ENCODE measurements at places on chromosomes 5 and 9.
A peak's percentile ranks its signal among the peaks of the same experiment; 100 is the strongest.

GRCh38 chr5:27652505-27652904, 614.1 kb upstream of the CDH9 start:
- no peak for DNase-seq

DNA sequence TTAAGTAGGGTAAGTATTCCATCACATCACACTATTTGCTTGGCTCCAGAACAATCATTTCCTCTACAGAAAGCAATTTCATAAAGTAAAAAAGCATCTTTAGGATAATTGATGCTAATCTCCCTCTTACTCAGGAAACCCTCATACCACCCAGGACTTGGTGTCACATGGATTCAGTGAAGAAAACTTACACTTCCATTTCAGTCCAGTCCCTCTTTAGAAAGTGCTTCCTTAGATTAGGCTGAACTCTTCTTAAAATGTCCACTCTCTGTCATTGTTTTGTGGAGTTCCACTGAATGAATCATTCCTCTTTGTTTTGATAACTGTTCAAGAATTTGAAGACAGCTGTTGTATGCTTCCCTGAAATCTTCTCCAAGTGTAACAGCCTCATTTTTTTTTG, 144.0 kb upstream of the ZNF462 start:
- peak; percentile 35 for DNase-seq

DNA sequence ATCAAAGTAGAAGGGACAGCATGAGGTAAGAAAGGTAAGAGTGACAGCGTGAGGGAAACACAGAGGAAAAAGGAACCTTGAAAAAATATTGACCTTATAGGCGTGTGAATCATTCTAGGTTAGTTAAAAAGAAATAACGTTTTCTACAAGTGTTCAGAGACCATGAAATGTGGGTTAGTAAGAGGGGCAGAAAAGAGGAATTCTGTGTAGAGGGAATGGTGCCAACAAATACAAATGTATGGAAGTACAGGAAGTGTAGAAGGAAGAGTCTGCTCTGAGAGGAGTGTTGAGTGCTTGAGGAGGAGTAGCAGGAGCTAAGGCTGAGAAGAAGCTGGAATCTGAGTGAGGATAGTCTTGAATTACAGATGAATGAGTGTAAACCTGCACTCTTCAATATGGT, 418.6 kb upstream of the RIOK2 start:
- DNase-seq, result no peak

DNA sequence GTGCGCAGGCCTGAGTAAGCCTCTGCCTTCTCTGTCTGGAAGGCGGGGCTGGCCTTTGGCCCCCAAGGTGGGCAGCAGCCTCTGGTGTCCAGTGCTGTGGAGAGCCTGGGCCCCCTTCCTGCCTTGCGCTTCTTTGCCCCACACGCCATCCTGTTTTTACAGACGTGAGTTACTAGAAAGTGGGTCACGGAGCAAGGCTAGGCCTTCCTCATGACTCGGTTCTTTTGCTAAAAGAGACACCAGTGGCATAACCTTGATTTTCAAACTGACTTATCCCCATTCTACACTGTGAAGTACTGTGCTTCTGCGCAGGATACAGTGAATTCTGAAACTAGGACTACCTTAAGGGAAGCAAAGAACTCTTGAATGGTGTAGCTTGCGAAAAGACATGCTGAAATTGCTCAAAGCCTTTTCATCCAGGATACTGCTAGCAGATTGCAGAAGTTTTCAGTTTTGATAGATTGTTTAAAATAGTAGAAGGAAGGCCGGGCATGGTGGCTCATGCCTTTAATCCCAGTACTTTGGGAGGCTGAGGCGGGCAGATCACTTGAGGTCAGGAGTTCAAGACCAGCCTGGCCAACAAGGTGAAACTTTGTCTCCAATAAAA, 7.2 kb downstream of the ROPN1L start:
- DNase-seq, result no peak

DNA sequence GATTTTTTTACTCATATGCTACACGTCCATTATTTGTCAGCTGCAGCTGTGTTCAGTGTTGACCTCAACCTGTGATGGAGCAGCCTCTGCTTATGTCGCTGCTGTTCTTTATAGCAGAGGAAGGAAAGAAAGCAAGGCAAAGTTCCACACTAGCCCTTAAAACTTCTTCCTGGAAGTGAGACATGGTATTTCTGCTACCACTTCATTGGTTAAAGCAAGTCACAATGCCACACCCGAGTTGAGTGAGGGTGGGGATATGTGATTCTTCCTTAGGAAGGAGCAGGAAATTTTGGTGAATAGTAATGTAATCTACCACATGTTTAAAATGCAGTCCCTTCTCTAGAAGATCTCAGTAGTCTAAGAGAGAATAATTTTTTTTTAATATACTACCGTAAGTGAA, 224.8 kb upstream of the DMRT1 start:
- DNase-seq, result no peak

- DNase-seq, result no peak
Measured at GRCh38 chr9:99116003-99116411, 11.1 kb downstream of the TGFBR1 start.

GRCh38 chr9:73411494-73411893, 259.8 kb downstream of the ANXA1 start:
- no peak for DNase-seq

- DNase-seq, result no peak
Measured at GRCh38 chr5:28558196-28558595, 1519.8 kb upstream of the CDH9 start.

GRCh38 chr5:162037431-162037830, 30.1 kb upstream of the GABRG2 start:
- DNase-seq, result no peak

GRCh38 chr5:54601411-54602230, 84.1 kb downstream of the SNX18 start:
- no peak for DNase-seq

DNA sequence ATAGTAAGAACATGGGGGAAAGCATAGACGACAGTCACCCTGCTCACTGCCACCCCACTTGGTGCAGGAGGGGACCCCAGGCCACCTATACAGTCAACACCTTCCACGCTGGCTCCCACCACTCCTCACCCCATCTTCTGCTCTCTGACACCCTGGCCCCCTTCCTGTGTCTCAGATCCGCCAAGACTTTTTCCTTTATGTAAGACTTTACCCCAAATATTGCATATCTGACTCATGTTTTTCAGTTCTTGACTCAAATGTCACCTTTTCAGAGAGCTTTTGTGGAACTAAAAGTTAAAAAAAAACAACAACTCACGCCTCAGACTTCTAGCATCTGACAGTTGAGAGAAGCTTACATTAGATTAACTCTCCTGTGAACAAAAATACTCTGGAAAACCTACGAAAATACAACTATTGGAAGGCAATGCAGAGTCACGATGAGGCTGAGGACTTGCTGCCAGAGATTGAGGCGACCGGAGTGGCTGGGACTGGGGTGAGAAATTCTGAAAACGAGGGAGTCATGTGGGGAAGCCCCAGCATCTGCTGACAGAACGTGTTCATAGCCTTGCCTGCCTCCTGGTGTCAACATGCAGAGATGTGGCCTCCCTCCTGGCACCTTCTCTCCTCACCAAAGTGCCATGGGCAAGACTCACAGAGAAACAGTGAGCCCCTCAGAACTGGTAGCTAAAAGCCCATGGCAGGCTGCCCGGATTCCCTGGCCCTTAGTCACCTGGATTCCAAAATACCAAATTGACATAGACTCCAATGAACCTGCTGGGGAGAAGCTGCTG, 22.4 kb upstream of the FCN2 start:
- DNase-seq, result peak; percentile 92

Measured in A172 (cell line).